Cerebellar nuclear complex (tissue), 1 donor: ENCODE measurements at places on chromosomes 12 and 14.

- DNase-seq, result no peak
Observed at GRCh38 chr12:92398565-92399309, 253.1 kb upstream of the BTG1 start.

GRCh38 chr12:83067981-83068380, 381.3 kb downstream of the TMTC2 start:
- no peak for DNase-seq

DNA sequence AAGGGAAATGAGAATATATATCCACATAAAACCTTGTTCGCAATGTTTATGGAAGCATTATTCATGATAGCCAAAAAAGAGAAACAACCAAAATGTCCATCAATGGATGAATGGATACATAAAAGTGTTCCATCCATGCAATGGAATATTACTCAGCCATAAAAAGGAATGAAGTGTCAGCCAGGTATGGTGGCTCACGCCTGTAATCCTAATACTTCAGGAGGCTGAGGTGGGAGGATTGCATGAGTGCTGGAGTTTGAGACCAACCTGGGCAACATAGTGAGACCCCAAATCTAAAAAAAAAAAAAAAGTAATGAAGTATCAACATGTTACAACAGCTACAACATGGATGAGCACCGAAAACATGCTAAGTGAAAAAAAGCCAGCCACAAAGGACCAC, 23.6 kb upstream of the C12orf76 start:
- DNase-seq, result no peak

GRCh38 chr12:15883536-15883935, 1.3 kb downstream of the STRAP start:
- no peak for DNase-seq

- no peak for DNase-seq
Observed at GRCh38 chr14:32258336-32258993, 55.4 kb upstream of the RNU6-8 start.

DNA sequence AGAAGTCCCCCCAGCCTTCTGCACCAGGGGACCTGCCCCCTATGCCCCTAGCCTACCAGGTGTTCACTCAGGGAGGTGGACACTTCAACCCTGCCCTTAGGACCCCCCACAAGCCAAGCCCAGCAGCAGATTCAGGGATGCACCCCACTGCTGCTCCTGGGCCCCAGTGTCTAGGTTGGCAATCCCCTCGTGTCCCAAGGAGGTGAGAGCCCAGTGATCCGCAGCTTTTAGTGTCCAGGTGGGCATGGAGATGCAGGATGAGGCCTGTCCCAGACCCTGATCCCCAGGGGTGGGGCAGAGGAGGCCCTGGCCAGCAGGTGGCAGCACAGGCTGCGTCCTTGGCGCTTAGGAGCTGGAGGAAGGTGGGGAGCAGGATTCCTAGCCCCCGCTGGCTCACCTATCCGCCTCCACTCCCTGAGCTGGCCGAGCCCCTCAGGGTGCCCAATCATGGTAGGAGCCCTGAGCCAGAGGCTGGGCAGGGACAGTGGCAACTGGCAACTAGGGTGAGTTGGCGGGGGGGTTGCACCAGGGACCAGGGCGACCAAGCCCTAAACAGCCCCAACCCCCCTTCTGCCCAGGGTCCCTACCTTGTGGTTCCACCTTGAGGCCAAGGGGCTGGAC, 4.1 kb downstream of the CKB start:
- DNase-seq, result no peak

DNA sequence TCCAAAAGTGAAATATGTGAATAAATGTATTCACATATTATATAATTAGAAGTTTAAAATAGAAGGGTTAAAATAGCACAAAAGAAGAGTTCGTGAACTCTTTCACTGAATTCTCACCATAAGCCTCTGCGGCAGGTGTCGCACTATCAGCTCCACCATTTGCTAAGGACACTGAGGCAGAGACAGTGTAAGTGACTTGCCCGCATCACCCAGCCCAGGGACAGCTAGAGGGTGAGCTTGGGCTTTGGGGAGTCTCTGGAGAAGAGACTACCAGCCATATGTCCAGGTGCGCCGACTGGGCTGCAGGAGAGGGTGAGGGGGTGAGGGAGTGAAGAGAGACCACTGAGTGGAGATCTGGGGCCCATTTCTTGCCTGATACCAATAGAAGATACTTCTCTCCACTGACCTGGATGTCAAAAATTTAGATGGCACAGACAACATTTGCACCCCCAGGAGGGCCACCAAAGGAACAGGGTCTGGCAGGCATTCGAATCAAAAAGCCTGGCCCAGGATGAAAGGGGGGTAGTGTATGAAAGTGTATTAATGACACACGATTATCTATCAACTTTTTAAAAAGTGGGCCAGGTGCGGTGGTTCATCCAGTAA, 28.5 kb downstream of the FAIM2 start:
- no peak for DNase-seq

DNA sequence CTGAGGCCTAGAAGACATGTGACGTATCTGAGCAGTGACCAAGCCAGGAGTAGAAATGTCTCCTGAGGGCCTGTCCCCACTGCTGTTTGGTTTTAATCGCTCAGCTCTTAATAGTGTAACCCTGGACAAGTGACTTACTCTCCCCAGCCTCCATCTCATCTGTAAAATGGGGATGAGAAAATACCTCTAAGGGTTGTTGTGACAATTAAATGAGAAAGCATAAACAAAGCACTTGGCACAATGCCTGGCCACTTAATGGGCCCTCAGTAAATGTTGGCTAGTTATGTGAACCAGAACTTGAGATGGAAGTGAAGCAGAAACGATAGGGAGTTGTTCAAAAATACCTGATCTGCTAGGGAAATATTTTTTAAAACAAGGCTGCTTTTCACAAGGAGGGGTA, 58.2 kb downstream of the HMGA2 start:
- no peak for DNase-seq

GRCh38 chr12:62947364-62947763, 12.4 kb upstream of the PPM1H start:
- DNase-seq, result no peak

- DNase-seq, result no peak
Observed at GRCh38 chr12:30874455-30875321, 51.9 kb upstream of the TSPAN11 start.

DNA sequence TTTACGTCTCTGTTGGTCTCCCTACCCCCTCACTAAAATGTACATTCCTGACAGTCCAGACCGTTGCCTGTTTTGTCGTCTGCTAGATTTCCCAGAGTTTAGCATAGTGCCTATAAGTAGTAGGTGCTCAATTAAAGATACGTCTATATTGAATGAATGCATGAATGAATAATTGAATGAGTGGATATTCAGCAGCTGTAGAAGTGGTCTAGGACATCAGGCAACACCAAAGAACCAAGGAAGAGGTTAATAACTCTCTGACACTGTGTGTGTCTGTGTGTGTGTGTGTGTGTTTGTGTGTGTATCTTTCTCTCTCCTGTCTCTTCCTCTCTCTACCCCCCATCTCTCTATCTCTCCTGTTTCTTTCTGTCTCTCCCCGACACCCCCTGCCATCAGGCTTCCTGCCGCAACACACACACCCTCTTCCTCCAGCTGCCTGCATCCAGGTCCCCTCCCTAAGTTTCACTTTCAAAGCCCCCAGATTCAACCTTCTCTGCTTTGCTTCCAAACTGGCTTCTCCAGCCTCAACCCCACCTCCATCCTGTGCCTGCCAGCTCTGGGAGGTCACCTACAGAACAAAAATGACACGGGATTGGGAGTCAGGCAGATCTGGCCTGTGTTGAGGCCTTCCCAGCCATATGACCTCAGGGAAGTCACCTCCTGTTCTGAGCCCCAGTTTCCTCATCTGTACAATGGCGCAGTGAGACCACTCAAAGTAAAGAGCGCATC, 119.9 kb upstream of the NCOR2 start:
- DNase-seq, result no peak

DNA sequence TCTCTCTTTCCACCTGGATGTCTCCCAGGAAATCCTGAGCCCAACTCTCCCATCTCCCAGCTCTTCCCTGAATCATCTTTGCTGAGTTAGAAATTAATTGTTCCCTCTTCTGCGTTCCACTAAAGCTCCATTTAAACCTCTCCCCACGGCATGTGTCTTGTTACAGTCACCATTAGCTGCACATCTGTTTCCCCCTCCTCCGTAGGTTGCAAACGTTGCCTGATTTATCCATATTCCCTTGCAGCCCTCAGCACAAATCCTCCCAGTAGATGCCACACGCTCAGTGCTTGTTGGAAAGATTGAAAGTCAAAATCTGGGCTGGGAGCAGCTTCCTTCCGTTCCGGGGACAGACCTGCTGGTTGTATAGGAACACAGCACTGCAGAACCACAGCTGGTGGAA, 90.4 kb downstream of the SLC24A4 start:
- no peak for DNase-seq

DNA sequence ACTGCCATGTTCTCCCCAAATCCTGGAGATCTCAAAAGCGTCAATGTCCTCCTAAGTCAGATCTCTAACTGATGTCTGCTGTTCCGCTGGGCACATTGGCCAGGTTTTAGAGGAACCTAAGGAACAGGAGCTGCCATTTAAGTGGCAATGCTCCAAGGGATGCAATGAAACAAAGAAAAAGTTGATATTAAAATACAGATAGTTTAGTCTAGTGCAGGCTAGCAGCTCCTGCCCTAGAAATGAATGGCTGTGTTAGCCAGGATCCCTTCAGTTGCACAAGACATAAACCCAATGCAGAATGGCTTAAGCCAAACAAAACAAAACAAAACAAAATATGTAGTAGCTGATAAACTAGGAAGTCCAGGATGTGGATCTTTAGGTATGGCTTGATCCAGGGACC, 144.1 kb downstream of the HMGA2 start:
- no peak for DNase-seq

DNA sequence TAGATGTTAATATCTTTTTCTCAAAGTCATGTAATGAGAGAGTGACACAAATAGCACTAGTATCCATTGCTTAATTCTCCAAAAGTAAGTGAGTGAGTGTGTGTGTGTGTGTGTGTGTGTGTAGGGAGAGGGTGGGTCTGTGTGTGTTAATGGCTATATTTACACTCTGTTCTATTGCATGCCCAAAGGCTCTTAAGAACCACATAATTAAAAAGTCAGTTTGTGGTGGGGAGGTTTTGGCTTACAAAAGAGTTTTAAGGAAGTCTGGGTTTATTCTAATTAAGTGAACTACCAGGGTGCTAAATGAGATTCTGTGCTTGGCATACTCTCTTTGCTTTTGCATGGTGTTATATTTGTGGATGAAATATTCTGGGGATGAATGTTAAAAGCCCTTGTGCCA, 1897.6 kb upstream of the FLRT2 start:
- no peak for DNase-seq

- DNase-seq, result no peak
Observed at GRCh38 chr14:61661471-61662400, 33.6 kb upstream of the HIF1A start.

- DNase-seq, result no peak
Observed at GRCh38 chr12:113589437-113589836, 117.8 kb upstream of the LHX5 start.

GRCh38 chr12:76444408-76444984, 96.3 kb upstream of the BBS10 start:
- no peak for DNase-seq

DNA sequence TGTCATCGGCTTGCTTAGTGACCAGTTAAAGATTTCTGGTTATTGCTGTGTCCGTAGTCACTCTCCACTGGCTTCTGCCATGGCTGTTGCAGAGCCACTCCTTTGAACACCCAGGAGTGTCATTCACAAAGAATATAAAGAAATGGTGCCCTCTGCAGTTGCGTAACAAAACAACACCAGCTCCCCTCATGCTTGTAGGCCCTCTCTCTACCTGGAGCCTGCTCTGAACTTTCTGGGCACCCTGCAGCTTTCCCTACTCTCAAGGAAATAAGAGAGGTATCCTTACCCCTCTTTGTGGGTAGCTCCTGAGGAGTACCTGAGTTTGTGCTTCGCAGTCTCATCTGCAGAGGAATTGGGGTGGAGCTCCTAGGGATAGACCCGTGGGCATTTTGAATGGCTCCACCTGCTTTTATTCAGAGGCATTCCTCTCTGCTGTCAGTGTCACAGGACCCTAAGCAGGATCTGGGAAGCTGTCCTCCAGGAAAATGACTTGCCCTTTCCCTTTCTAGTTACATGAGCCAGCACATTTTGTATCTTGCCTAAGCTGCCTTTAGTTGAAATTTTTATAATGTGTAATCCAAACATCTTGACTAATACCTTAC, 97.2 kb upstream of the TMEM260 start:
- no peak for DNase-seq

DNA sequence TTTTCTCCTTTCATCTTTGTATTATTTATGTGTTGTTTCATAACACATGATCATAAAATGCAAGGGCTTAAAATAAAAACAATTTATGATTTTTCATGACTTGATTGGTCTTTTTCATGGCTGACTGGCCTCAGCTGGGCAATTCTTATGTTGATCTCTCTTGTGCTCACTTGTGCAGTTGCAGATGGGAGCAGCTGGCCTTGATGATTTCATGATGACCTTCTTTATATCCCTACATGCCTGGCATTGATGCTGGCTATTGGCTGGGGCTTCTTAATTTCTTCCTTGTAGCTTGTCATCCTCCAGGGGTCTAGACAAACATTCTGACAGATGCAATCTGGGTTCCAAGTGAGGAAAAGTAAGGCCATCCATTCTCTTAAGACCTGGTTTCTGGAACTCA, 1832.8 kb upstream of the FLRT2 start:
- no peak for DNase-seq

GRCh38 chr12:92244036-92244435, 98.4 kb upstream of the BTG1 start:
- peak; percentile 85 for DNase-seq

DNA sequence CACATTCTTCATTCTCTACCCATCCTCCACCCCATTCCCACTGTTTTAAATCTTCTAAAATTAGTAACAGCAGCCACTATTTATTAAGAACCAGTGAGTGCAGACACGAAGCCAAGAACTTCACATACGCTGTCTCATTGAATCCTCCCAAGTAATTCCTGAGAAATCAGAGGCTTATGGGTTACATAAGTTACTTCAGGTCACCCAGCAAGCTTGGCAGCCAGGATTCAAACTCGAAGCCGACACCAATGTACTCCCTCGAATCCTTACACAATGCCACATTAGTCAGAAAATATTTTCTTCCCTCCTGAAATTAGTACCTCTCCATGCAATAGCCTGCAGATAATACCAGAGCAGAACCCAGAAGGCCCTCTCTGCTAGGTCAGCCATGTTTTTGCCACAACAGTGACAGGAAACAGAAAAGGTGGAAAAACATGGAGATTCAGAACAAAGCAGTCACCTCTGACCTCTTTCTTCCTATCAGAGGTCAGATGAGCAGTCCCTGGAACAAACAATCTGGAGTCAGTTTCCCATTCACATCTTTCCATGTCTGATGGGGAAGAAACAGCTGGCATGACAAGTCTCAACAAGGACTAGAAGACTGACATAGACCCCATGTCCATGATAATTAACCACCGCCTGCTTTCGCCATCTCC, 16.4 kb downstream of the NID2 start:
- DNase-seq, result no peak
